ENCODE measurements at places on chromosomes 3 and 15.

DNA sequence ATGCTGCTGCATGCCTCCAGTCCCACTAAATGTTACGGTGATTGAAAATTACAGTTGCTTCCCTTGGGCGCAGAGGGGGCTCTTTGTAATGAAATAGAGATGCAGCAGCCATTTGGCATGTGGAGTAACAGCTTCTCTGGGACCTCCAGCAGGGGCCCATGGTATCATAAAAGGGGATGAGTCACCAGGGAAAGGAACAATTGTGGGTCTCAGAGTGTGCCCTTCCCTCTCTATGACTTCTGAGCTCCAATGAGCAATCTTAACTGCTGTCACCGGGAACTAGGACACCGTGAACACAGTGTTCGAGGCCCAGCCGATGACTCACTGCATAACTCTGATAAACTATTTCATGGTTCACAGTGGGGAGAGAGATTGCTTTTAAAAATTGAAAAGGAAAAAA lies 164.8 kb upstream of the NUDT16 start:
- DNase-seq = no peak

DNA sequence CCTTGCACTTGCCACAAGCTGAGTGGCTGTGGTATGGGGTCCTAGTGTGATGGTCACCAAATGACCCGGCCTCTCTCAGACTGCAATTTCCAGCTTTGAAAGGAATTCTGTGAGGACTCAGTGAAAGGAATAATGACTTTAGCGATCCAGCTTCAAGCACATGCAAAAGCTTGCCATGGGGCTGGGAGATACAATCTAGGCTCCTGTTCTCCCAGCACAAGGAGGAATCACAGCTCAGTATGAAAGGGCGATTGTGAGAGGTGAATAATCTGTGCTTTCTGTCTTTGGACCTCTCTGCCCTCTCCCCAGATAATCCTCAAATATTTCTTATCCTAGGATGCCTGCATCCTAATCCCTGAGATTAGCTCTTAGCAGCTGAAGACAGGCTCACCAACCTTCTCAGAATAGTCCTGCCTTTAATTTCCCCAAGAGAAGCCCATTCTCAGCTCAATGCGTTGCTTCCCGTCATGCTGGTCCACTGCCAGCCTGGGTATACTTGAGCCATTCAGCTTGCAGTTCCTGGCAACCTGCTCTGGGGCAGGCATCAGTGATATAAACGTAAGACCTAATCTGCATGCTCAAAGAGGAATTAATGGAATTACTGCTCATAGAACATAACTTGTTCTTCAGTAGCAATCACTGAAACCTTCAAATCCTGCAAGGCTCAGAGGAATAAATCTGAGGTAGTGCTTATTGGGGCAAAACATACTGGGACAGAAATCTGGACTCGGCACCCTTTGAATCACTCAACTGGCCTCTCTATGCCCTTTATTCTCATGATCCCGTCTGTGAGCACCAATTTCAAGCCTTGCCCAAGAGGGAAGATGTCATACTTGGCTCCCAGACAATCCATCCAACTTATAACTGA lies 15.1 kb downstream of the TLNRD1 start:
- DNase-seq = no peak

GRCh38 chr3:145272684-145273083 lies 888.3 kb downstream of the PLOD2 start:
- no peak for DNase-seq

DNA sequence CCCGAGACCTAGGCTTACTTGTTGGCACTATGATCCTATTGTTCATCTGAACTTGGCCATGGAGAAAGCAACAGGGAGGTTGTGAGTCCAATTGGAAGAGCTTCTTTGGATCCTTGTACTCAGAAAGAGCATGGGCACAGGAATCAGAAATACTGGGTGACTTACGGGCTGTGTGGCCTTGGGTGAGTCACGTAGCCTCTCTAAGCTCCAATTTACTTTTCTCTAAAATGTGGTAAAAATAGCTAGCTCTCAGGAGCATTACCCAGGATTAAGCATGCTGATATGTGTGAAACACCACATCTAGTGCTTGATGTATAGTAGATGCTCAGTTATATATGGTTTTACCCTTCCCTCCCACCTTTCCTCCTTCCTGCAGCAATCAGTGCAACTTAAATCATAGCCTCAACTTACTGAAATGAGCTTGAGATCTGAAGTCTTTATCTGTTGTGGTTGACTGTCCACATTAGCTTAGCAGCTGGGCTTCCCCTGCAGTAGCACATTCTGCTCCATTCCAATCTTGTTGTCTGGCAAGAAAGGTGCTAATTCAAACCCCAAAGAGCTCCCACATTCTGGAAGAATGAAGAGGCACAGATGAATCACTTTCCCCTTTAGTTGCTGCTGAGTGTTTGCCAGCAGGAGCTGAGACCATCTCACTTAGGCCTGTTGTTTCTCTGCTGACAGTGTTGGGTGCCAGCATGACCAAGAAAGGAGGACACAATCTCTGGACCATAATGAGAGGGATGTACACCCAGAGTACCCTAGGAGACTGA lies 299.1 kb upstream of the TRIM42 start:
- no peak for DNase-seq

DNA sequence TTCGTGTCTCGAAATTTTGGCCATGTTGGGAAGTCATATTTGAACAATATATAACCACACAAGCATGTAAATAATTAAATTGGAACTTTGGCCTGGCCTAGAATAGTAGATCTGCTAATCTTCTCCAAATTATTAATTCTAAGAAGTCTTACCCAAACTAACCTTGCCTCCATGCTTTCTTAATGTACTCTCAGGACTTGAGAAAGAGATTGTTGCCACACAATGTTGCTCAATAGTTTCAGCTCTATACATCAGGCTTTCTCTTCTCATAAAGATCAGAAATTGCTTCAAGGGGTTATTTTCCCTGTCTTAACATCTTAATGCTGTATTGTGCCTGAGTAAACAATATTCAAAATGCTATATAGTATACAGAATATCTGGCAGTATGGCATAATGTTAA lies 202.7 kb upstream of the LRIG1 start:
- no peak for DNase-seq

DNA sequence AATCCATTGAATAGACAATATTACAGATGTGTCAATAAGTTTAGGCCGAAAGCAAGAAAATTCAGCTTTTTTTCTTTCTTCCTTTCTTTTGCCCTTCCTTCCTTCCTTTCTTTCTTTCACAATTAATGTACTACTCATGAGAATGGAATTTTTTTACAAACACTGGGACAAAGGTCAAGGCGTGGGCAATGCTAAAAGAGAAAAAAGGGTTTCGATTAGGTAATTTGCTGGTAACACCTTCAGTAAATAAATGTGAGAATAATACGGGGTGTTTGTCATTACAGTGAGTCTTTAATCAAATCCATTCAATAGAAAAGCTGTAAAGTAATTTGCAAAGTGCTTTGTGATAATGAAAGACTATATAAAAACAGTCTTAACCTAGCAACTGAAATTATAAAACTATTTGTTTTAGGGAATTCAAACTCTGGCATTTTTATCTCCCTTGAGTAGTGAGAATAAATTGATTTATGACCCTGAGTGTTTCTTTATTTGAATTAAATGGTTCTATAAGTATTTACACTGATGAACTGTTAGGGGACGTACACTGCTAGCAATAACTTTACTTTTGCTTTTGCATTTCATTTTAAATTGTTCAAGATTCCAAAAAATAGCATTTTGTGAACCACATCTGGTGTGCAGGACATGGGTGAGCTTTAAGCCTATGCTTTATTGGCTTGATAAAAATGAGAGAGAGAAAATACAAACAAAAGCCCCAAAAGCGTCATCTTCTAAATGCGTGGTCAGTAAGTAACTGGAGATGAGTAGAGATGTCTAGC lies 104.2 kb upstream of the THRB start:
- no peak for DNase-seq

- no peak for DNase-seq
These were observed 30.4 kb upstream of the AEN start for GRCh38 chr15:88590759-88591158.

DNA sequence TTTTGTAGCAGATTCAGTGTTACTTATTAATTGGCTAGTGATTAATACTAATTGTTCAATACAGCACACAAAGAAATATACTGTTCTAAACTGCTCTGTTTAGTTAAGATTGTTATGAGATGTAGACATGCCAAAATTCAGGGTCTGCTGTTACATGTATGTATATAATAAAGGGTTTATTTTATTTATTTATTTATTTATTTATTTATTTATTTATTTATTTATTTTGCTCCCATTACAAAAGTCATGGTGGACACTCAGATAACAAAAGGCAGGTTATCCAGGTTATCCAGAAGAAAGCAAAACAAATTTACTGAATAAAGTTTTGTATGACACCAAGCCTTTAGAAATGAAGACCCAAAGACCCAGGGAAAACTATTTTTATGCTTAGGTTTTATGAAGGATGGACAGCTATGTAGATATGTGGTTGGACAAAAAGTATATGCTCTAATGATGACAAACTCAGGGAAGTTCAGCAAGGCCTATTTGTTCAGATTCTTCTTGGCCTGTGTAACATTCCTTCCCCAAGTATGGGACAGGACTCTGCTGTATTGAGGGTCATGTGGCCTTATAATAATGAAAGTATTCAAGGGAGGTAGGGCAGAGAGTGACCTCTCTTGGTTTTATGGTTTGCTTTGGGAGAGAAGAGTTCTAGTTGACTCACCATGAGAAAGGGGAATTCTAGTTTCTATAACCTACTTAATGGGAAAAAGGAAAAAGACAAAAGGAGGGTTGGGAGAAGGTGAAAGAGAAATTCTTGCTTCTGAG lies 1056.8 kb downstream of the ROBO2 start:
- no peak for DNase-seq

- no peak for DNase-seq
These were observed 223.6 kb upstream of the CNTN6 start for GRCh38 chr3:869269-869668.

DNA sequence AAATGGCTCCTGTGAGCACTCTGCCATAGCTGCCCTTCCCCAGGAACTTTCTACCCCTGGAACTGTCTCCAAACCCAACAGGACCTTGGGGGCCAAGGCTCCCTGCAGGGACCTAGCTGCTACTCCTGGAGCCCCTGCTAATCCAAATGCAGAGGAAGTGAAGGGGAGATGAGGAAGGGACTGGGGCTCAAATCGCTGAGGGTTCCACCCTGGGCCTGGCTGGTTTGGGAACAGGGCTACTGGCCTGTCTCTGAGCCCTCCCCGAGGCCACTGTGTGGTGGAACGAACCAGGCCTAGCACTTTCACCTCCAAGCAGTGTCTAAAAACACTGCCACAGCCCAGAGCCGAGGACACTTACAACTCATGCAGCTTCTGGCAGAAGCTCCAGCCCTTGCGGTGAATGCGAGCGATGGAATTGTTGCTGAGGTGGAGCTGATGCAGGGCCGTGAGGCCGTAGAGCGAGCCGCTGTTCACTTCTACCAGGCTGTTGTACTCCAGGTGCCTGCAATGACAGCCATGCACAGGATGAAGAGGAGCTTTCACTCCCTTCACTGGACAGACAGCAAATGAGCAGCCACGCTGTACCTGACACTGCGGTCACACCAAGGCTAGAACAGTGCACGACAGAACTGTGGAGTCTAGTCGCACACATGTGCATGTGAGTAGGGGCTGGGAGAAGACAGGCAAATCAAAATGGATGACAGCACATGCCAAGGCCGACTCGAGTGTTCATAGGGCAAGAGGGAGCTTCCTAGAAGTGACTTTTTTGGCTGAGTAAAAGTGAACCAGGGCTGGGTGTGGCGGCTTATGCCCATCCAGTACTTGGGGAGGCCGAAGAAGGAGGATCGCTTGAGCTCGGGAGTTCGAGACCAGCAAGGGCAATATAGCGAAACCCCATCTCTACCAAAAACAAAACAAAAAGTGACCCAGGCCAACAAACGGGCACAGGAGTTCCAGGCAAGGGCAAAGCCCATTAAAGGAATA lies 90.8 kb downstream of the LRIG1 start:
- DNase-seq = no peak

DNA sequence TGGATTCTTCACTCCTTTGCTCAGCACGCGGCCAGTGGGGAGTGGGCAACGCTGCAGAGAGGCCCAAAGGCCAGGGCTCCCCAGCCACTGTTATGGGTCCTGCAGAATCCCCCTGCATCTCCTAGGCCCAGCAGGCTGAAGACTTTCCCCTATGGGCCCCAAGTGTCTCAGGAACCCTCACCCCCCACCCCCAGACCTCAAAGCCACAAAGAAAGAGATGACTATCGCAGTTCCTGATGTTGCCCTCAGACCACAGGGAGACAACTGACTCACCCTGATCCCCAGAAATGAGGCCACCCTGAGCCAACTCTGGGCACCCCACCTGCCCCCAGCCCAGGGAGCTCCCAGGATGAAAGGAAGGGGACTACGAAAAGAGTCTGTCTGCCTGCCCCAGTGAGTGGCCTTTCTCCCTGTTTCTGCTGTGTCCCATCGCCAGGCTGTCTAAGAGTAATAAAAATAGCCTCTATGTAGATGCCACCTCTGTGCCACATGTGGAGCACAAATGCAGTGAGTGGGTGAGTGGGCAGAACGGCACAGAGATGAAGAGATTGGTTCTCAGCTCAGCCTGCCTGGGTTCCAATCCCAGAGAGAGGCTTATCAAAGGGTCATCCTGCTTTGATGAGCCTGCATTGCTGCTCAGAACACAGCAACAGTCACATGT lies 283.0 kb downstream of the UACA start:
- peak; percentile 22 for DNase-seq

GRCh38 chr3:152945556-152945955 lies 110.6 kb downstream of the P2RY1 start:
- DNase-seq = no peak

- no peak for DNase-seq
These were observed 101.2 kb upstream of the WNT5A start for GRCh38 chr3:55588146-55588765.

GRCh38 chr3:169384573-169384972 lies 278.9 kb downstream of the MECOM start:
- no peak for DNase-seq

GRCh38 chr15:46946953-46947352 lies 770.4 kb upstream of the SEMA6D start:
- DNase-seq = no peak

- no peak for DNase-seq
These were observed 22.7 kb upstream of the RBMS3 start for GRCh38 chr3:29258161-29258560.

- DNase-seq = no peak
These were observed 16.3 kb downstream of the CAND2 start for GRCh38 chr3:12812812-12813211.

DNA sequence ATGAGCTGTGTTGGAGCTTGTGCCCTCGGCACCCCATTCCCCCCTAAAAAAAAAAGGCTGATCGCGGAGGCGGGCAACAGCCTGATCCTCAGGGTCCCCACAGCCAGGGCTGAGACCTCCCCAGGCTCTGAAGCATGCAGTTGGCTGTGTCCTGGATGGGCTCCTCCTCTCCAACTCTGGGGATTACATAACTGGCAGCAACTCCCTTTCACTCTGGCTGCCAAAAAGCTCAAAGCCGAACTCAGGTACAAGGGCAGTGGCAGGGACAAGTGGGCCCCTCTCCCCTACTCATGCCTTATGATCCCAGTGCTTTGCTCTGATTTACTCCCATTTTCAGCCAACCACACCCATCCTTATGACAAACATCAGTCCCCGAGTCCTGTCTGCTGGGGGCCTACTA lies 18.3 kb downstream of the TPRA1 start:
- no peak for DNase-seq
